ENCODE measurements at places on chromosomes 11 and 22.

DNA sequence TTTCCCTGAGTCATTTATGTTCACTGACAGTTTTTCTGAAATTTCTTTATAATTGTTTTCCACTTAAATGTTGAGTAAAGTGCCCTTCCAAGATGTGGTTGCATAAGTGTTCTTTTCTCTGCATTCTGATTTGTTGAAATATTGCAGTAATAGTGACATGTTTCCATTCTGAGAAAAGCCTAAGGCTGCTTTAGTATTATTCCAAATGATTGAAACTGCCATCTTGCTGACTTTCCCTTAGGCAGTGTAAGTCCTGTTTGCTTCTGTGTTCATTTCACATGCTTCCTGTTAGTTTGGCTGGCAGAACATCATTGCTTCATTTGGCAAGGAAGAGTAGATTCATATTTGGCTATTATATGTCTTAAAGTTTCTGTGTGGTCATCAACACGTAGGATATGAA, 146.5 kb downstream of the ELP4 start:
- DNase-seq, result no peak

GRCh38 chr11:34860034-34860433, 56.1 kb downstream of the APIP start:
- no peak for DNase-seq

- DNase-seq, result no peak
Measured at GRCh38 chr11:34358258-34358727, 483 bp upstream of the ABTB2 start.

- DNase-seq, result no peak
Measured at GRCh38 chr11:88169881-88170280, 5.4 kb downstream of the RAB38 start.

GRCh38 chr11:14184028-14184940, 174.7 kb downstream of the RRAS2 start:
- DNase-seq, result no peak

DNA sequence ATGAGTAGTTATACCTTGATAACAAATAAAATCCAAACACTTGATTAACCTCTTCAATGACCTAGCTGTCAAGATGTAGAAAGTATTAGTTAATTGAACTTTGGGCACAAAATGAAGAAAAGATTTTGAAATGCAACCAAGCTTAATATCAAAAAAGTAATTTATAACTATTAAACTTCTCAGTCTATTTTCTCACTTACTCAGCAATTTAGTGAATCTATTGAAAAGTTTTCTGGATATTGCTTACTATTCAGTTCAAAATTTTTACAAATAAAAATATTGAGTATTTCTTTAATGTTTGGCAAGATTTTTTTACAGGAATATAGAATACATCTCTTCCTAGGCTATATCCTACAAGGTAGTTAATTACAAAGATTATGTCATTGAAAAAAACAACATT, 192.5 kb downstream of the GRIA4 start:
- no peak for DNase-seq

GRCh38 chr22:25447067-25447685, 117.3 kb upstream of the GRK3 start:
- DNase-seq, result no peak

DNA sequence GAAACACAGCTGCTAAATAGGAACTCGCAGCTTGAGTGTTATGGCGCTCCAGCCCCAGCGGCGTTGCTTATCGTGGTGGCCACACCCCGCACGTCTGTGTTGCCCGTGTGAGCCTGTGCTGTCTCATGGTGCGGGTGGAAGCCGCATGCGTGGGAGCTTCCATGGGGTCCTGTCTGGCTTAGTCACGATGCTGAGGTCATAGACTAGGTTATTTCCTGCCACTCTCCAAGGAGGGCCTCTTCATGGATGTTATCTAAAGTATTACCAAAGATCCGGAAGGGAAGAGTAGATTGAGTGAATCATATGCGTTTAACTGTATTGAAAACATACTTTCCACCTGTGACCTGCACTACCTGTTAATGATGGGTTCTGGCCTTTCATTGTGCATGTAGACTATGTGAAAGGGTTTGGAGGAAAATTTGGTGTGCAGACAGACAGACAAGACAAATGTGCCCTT, 21.7 kb downstream of the CTTN start:
- no peak for DNase-seq

GRCh38 chr11:116881143-116881542, 43.7 kb upstream of the APOA1 start:
- no peak for DNase-seq

DNA sequence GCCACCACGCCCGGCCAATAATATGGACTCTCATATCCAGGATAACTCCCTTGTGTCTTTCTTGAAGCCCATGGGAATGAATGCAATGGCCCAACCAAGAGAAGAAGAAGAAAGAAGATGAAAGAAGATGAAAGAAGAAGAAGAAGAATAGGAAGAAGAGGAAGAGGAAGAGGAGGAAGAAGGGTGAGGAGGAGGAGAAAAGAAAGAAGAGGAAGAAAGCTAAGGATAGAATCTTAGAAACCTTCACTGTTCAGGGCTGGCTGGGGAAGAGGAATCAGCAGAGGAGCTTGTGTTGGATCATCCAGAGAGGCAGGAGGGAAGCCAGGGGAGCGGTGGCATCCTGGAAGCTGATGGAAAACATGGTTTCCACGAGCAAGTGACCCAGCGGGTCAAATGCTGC, 28.9 kb downstream of the MCHR1 start:
- no peak for DNase-seq

- DNase-seq, result no peak
Measured at GRCh38 chr11:368414-369335, 624 bp upstream of the B4GALNT4 start.

- DNase-seq, result no peak
Measured at GRCh38 chr11:102491969-102492368, 38.6 kb downstream of the MMP7 start.

DNA sequence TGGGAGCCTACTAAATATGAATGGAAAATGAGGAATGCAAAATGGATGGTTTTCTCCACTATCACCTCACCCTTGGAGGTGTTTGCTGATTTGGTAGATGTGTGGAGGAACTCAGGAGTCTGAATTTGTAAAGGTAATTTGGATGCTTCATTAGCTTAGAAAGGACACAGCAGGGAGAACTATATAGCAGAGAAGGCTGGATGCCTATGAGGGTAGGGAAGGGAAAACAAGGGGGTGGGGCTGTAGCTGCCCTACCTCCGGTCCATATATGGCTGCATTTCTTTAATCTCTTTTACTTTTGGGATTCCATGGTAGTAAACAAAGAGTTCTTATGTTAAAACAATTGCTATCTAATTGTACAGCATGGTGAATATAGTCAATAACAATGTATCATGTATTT, 4.8 kb upstream of the EHF start:
- DNase-seq, result no peak

- DNase-seq, result no peak
Measured at GRCh38 chr11:106021181-106021966, 666 bp downstream of the MSANTD4 start.

GRCh38 chr11:125343086-125343717, 152.9 kb downstream of the FEZ1 start:
- no peak for DNase-seq

GRCh38 chr22:36021606-36022153, 6.9 kb downstream of the RBFOX2 start:
- no peak for DNase-seq

DNA sequence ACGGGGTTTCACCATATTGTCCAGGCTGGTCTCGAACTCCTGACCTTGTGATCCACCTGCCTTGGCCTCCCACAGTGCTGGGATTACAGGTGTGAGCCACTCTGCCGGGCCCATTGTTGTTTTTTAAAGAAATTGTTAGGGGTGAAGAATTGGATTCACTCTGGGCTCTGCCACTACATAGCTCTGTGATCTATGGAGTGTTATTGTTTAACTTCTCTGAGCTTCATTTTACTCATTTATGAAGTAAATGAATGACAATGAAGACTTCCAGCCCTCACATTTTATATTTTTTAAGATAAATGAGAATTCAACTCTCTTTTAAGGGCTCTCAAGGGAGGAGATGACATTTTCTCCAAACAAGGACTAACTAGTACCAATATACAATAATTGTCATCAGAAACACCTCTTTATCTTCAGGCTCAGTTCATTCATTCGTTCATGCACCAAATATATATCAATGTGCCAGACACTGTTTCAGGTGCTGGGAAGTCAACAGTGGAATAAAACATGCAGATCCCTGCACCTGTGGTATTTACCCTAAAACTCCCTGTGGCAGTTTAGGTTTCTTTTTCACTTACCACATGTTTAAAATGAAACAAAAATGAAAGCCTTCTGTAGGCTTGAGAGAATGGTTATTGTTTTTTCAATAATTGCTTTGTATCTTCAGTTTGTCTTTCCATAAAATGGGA, 23.5 kb upstream of the GRAMD1B start:
- no peak for DNase-seq

GRCh38 chr22:45318168-45318557, 8.4 kb downstream of the FAM118A start:
- DNase-seq, result peak; percentile 50

DNA sequence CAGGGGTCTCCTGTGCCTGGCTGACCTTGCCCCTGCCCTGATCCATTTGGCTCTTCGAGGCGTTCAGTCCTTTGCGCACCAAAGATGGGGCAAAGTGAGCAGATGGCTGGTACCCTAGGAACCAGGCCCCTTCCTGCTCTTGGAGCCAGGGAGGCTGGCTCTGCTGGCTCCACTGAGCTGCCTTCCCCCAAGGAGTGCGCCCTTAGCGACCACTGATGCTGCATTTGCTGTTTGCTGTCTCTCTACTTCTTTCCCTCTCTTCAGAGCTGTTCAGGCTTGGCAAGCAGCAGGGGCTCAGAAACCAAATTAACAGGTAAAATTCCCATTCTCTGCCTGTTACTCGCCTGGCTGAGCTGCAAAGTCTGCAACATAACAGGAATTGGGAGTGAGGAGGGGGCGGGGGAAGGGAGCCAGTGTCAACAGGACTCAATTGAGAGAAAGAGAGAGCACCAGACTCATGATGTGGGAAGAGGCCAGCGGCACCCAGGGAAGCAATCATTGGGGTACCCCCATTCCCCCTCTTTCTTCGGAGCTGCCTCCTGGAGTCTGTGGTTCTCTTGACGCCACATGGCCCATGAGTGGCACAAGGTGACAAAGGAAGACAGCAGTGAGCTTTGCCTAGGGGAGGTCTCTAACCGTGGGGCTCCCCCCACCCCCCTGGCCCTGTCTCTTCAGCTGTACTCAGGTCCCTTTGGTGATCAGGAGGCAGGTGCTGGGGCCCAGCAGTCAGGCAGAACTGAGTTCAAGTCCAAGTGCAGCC, 102.3 kb downstream of the TP53I11 start:
- DNase-seq, result no peak

GRCh38 chr11:72808331-72808798, 5.8 kb upstream of the ATG16L2 start:
- DNase-seq, result no peak

DNA sequence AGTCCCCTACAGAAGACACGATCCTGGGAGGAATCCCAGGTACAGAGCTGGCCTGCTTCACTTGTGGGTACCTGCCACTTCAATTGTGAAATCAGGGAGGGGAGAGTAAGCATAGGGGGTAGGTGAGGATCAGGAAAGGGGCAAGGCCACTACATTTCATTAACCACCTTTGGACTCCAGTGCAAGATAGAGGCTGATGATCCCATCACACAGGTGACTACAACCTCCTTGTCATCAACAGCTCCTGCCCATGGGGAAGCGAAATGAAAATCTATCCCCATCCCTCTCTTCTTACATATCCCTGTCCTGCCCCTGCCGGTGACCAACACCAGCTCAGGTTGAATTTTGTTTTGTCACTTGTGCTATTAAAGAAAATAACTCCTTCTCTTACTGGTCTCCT, 64.7 kb upstream of the VPREB1 start:
- DNase-seq, result no peak

GRCh38 chr11:113363406-113363805, 24.2 kb upstream of the ANKK1 start:
- DNase-seq, result no peak

Measured in HS-27A (cell line).